ENCODE measurements at places on chromosomes 2 and 18.
A peak's percentile ranks its signal among the peaks of the same experiment; 100 is the strongest.

DNA sequence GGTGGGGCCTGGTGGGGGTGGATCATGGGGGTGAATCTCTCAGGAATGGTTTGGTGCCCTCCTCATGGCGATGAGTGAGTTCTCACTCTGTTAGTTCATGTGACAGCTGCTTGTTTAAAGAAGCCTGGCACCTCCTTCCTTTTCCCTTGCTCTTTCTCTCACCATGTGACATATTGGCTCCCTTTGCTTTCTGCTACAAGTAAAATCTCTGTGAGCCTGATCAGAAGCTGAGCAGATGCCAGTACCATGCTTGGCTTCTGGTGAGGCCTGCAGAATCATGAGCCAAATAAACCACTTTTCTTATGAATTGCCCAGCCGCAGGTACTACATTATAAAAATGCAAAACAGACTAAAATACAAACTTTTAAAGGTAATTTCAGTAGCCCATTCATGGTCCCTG, 73.4 kb upstream of the TEX51 start:
- DNase-seq = no peak

DNA sequence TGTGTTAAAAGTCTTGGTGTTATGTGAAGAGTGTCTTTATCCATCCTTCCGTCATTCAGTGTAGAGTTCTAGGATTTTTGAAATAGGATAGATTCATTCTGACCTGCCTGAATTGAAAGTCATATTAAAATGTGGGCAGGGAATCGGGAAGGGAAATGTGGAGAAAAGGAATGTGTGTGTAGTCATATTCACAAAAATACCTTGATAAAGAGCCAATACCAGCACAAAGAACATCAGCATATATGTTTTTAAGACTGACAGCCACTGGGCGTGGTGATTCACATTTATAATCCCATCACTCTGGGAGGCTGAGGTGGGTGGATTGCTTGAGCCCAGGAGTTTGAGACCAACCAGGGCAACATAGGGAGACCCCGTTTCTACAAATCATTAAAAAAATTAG, 188.1 kb downstream of the CAMKMT start:
- no peak for DNase-seq

GRCh38 chr2:17804358-17804757, 11.9 kb upstream of the MSGN1 start:
- no peak for DNase-seq

DNA sequence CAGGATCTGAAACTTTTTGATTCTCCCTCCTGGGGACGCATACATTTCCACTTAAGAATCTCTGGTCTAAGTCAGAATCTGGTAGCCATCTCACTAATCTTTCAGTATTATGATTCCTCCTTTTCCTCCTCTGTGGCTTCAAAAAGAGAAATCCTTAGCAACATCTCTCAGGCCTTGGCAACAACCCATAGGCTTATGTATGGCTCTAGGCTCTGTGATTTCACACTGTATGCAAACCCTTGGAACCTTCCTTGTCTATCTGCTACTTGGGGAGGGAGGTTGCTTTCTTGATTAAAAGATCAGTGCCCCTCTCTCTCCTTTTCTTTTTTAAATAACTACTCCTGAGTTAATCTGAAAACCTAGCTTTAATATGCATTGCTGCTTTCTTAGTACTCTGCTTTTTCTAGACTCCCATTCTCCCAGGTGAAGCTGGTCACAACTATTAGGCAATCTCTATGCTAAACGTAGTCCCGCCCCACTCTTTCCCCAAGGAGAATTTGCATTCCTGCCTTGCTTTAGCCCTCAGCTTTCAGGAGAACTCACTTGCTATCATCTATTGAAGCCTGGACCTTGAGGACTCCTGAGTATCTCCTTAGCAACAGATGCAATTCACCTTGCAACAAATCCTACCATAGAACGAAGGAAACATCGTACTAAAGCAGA, 72.2 kb upstream of the L3MBTL4 start:
- no peak for DNase-seq

GRCh38 chr2:158603205-158603604, 146.5 kb downstream of the PKP4 start:
- no peak for DNase-seq

GRCh38 chr18:49847524-49847923, 34.2 kb upstream of the ACAA2 start:
- DNase-seq = no peak

DNA sequence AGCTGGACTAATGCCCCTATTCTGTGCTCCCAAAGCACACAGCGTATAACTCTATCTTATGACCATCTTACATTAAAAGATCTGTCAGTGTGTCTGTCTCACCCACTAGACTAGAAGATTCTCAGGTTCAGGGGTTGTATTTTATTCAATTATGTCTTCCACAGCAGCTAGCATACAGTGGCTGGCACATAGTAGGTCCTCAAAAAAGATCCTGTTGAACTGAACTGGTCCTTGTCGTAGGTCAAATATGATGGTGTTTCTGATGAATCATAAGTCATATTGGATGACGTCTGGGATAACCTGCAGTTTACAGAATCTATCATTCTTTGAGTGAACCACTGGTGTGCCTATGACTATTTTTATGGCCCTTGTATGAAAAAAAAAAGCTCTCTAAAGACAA, 11.3 kb upstream of the TTC39C start:
- DNase-seq = no peak

DNA sequence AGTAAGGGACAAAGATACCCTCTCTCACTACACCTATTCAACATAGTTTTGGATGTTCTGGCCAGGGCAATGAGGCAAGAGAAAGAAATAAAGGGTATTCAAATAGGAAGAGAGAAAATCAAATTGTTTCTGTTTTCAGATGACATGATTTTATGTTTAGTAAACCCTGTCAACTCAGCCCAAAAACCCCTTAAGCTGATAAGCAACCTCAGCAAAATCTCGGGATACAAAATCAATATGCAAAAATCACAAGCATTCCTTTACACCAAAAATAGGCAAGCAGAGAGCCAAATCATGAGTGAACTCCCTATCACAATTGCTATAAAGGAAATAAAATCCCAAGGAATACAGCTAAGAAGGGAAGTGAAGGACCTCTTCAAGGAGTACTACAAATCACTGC, 1130.7 kb upstream of the PIK3C3 start:
- DNase-seq = no peak

DNA sequence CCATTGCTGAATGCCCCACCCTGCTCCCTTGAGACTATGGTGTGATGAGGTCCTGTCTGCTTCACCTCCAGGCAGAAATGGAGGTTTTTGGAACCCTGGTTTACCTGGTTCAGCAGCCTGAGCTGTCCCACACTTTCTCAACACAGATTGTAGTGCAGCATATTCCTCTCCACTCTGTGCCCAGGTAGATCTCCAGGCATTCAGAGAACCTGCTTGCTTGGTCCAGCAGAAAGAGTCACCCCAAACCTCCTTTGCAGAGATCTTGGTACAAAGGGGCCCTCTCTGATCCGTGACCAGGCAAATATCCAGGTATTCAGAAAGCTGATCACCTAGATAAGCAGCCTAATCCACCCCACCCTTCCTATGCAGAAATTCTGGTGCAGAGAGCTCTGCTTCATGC, 1288.2 kb upstream of the CRIM1 start:
- DNase-seq = no peak

- DNase-seq = no peak
Observed at GRCh38 chr2:132589111-132589830, 80.7 kb downstream of the LYPD1 start.

DNA sequence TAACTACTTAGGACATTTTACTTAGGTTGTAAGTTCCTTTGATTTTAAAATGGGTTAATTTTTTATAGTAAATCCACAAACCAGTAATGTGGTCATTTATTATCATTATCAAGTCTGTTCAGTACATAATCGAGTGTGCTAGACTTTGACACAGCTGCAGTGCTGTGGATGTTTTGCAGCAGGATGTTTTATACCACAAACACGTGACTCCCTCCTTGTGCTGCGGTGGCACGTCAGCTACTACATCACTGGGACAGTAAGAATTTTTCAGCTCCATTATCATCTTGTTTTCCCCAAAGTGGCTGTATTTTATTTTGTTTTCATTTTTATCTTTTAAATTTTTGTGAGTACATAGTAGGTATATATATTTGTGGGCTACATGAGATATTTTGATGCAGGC, 70.0 kb downstream of the ATP9B start:
- DNase-seq = no peak

DNA sequence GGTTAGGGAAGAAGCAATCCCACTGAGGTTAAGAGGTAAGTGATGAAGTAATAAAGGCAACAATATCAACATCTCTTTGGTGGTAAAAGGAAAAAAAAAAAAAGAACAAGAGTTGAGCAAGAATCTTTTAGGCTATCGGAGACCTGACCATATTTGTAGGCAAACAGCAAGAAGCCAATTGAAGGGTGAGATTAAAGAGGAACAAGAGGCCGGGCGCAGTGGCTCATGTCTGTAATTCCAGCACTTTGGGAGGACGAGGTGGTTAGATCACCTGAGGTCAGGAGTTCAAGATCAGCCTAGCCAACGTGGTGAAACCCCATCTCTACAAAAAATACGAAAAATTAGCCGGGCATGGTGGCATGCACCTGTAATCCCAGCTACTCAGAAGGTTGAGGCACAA, 11.3 kb downstream of the VPS54 start:
- no peak for DNase-seq

DNA sequence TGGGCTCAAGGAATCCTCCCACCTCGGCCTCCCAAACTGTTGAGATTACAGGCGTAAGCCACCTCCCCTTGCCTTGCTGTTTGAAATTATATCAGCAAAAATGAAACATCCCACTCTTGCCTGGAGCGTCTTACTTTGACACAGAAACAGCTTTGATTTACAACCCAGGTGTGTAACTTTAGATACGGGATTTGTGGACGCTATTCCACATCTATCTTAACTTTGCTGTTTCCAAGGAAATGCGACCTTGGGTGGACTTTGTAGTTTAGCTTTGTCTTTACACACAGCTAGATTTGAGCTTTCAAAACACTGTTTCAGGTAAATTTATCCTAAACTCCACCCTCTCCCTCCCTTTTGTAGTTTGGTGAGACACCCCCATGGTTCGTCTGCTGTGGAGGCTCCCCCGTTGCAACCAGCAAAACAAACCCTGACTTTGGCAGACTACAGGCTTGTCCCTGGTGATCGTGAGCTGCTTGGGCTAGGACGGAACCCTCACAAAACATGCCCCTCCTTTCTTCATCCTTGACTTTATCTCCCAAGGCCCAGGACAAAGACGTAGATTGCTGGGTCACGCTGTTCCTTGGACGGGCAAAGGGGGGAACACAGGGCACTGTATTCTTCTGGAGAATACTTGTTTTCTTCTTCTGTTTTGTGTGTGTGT, 5.5 kb upstream of the MSH6 start:
- no peak for DNase-seq

DNA sequence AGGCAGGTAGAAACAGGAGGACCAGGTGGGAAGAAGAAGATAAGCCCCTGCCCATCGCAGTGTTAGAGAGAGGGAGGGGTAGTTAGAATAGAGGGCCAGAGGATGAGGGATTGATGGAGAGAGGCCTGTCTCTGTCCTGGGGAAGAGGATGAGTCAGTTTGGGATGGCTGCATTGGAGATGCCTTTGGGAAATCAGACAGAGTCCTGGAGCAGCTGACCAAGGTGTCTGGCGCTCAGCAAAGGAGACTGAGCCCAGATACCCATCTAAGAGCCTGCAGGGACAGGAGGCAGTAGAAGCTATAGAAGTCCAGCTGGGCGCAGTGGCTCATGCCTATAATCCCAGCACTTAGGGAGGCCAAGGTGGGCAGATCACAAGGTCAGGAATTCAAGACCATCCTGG, 177.8 kb upstream of the HAAO start:
- no peak for DNase-seq

GRCh38 chr2:183606718-183607085, 482.5 kb downstream of the NUP35 start:
- peak; percentile 31 for DNase-seq

DNA sequence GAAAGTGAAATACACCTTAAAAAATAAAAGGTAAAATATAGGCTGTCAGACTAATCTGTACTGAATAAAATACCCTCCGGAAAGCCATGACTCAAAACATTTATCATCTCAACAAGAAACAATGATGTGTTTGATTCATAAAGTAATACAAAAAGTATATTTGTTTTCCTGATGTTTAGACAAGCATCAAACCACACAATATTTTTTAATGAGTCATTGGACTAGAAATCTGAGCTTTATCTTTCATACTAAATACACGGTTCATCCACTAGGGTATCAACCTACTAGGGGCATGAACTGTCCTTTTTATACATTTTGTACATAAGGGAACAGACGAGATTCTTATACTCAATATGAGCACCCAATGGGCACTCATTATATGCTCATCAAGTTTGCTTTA, 31.3 kb downstream of the CD226 start:
- DNase-seq = no peak

- DNase-seq = no peak
Observed at GRCh38 chr18:40404284-40404683, 1550.8 kb upstream of the PIK3C3 start.

DNA sequence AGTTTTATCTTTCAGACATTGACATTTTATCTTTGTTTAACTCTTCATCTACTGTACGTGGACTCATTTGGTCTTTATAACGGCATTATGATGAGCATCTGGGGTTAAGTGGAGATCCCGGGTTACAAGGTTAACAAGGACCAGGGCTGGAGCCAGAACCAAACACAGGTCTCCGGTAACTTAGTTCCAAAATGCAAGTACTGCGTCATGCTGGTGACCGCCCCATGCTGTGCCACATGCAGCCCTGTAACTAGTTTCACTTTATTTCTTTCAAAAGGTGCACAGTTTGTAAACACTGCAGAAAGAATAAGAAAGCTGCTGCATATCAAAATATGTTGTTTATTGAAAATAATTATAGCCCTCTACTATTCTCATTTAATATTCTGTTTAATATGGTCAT, 3.1 kb downstream of the SLC5A7 start:
- DNase-seq = no peak

GRCh38 chr2:185633621-185634020, 105.0 kb upstream of the FSIP2 start:
- no peak for DNase-seq

GRCh38 chr2:47653902-47654789, 128.8 kb upstream of the MSH6 start:
- peak; percentile 42 for DNase-seq

GRCh38 chr2:232395586-232395985, 11.1 kb upstream of the ALPG start:
- no peak for DNase-seq

- no peak for DNase-seq
Observed at GRCh38 chr2:23574919-23575654, 190.1 kb downstream of the KLHL29 start.

GRCh38 chr2:64989126-64989981, at the start of gene SLC1A4:
SLC1A4 (plus strand) TSS chr2:64989399; CDS start chr2:64989644, 245 bp downstream.
- DNase-seq = peak; percentile 82

DNA sequence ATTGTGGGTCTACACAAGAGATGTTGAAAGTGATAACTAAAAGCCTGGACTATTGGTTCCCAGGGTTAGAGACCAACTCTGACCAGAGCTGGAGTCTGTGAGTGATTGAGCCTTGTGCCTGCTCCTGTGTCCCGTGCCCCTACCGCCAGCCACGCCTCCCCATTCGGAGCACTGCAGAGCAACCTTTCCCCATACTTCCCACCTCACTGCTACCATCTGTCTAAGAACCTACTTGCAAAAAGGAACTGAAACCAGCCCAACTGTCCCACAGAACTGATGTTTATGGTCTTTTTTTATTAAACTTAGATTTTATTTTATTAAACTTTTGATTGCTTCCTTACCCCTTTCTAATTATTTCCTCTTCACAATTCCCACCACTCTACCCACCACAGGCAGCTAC, 300.3 kb upstream of the MGAT5 start:
- no peak for DNase-seq
